Activated naive CD4-positive, alpha-beta T cell treated with anti-CD3 and anti-CD28 coated beads for 36 hours (primary cell): ENCODE measurements at places on chromosomes 2 and 18.

GRCh38 chr2:62465741-62466502, 40.1 kb downstream of the TMEM17 start:
- DNase-seq, result no peak

DNA sequence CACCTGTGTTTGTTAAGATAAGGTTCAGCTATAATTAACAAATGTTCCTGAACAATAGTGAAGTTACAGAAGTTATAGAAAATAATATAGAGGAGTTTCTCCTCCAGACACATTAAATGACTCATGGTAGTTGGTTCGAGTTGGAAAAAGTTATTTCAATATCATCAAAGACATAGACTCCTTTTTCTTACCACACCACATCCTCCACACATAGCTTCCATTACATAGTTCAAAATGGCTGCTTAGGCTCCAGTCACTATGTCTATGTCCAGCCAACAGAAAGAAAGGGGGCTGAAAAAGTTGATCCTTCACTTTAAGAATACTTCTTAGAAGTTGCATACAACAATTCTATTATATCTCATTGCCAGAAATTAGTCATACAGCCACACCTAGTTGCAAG, 50.7 kb downstream of the DYNAP start:
- DNase-seq, result no peak

GRCh38 chr18:59085797-59086196, 53.9 kb upstream of the SEC11C start:
- no peak for DNase-seq

GRCh38 chr18:7789856-7790552, 222.9 kb downstream of the PTPRM start:
- DNase-seq, result no peak

DNA sequence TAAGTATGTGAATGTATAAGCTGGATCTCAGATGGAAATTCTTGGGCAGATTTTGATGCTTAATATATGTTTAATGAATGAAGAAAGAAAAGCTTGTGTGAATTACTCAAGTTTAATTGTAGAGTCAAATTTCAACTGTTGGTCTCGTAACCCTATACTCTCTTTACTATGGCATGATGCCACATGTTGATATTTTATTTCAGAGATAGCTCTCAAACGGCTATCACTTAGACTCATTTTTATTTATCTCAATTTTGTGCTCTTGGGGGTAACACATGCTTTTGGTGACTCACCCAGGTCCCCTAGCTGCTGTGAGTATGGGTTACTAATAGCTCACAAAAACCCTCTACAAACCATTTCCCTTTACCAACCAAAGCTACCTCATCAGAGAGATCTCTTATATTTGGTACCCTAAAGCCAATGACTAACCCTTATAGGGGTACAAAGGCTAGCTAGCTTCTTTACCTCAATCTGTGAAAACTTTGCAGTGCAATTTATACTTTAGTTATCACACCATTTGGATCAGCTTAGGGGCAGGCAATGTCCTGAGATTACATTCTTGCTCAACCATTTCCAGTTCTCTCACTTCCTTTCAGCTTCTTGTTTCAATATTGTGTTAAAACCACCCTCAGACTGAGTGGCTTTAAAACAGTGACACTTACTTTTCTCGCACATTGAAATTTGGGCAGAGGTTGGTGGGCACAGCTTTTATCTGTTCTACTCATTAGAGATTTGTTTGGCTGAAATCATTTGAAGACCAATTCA, 240.3 kb downstream of the CDH7 start:
- no peak for DNase-seq

DNA sequence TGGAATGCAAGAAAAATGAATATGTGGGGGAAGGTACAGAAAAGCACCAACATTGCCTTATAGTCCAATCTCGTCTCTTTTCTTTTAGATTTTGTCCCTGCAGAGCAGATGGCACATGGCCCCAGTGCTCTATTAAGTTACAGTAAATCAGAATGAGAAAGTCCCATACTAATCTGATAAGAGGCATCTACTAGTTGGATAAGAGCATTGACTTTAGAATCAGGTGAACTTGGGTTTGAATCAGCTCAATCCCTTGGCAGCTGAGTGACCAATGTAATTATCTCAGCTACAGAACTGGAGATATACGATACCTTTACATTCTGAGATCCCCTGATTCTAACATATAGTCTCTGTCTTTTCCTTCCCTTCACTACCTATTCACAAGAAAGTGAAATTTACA, 54.8 kb upstream of the PDE1A start:
- DNase-seq, result no peak
